ENCODE measurements at places on chromosomes 3 and 15. TPM values are rescaled to one million over a fixed set of nuclear protein-coding genes. Genes with fewer than 3 reads are reported as not detected.

Gene CASR
- total RNA-seq = not detected

Gene SNX22
- 0.13 TPM for total RNA-seq

Gene DLEC1
- 0.26 TPM for total RNA-seq

Gene PIGZ
- total RNA-seq = 5.4 TPM

Gene ADAMTS9
- 12.3 TPM for total RNA-seq

Gene ELL3
- total RNA-seq = 3.4 TPM

Gene CATSPER2
- 0.75 TPM for total RNA-seq

Gene CD86
- total RNA-seq = not detected

Gene HIGD2B
- not detected for total RNA-seq

Gene HCN4
- not detected for total RNA-seq

Gene ACTRT3
- total RNA-seq = 6.1 TPM

Gene THPO
- 0.13 TPM for total RNA-seq

Gene APPL1
- 34.8 TPM for total RNA-seq

Gene EPHB1
- 1.5 TPM for total RNA-seq

Gene RASGRF1
- total RNA-seq = not detected

Gene SEMA3B
- total RNA-seq = 11.1 TPM

Gene MELTF
- 1.7 TPM for total RNA-seq

Gene PLA2G4D
- not detected for total RNA-seq

Gene RTP3
- total RNA-seq = not detected

Gene PDZRN3
- total RNA-seq = 59.6 TPM

Gene REC114
- total RNA-seq = not detected

Gene CCDC14
- total RNA-seq = 21.8 TPM

Gene SEMA7A
- total RNA-seq = 1.5 TPM

Gene SH3GL3
- total RNA-seq = not detected

Gene GATM
- 0.37 TPM for total RNA-seq

Gene HDAC11
- total RNA-seq = 11.6 TPM

Gene CP
- total RNA-seq = 63.3 TPM

Gene CLDN16
- not detected for total RNA-seq

Gene ZNF860
- 0.40 TPM for total RNA-seq

Gene ISLR
- 69.2 TPM for total RNA-seq

Data from aortic smooth muscle cell (primary cell).